ENCODE measurements at places on chromosomes 6 and 20.

DNA sequence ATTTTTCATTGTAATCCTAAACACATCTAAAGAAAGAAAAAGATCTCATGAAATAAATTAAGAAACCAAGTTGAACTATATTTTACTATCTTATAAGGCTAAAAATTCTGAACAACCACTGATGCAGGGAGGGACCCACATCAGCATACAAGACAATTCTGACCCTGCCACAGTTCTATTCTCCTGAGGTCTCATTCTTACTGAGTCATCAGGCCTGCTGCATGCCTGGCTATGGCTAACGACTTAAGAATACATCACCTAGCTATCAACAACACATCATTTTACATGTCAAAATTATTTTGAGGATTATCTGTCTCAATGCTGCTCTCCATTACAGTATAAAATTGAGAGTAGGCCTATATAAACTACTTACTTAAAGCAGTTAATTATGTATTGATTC is 52.9 kb downstream of the FBXL4 start:
- no peak for DNase-seq

- DNase-seq = no peak
Observed at GRCh38 chr20:38320221-38320620, 16.3 kb downstream of the BPI start.

- no peak for DNase-seq
Observed at GRCh38 chr20:57061051-57061900, 205.2 kb downstream of the BMP7 start.

DNA sequence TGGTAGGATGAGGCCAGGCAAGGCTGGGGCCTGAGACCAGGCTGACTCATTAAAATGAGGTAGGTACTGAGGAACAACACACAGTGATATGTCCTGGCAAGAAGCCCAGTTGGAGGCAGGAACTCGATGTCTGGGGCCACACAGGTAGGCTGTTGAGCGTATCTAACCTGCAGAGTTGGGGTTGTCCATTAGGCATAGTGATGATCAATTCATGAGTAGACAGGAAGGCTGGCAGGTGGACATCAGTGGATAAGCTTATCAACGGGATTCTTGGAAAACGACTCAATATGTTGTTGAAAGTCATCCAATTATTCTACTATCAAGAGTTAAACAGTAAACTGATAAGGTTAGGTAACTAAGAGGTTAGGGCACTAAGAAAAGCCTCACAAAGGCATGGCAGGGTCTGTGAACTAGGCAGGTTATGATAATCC is 193.2 kb upstream of the COL21A1 start:
- DNase-seq = no peak
